ENCODE measurements at places on chromosomes 7 and 10.

DNA sequence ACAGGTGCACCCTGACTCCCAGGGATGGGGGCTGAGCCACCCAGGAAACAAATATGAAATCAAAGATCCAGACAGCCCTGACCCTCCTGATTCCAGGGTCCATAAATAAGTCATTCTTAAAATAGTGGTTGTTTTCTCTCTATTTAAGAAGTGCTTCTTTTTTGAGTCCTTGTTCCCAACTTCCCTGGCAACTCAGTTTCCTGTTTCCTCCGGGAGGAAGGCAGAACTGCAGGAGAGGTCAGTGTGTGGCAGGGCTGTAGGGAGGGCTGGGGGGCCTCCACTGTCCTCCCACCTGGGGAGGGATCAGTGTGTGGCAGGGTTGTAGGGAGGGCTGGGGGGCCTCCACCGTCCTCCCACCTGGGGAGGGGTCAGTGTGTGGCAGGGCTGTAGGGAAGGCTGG, 88.7 kb upstream of the PDGFA start:
- no peak for DNase-seq

DNA sequence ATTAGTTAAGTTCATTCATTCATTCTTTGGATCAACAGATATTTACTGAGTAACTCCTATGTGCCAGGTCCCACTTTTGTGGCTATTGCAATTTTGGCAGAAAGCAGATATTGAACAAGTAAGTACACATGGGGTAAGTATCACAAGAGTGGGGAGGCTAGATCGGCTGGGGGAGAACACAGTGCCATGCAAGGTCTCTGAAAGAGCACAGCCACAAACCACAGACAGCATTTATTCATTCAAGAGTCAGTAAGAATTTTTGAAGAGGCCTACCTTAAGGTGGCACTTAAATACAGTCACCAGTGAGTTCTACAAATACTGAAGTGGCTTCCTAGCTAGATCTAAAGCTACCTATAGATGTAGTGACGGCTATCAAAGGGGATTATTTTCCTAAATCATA, 304.2 kb downstream of the RNLS start:
- no peak for DNase-seq

DNA sequence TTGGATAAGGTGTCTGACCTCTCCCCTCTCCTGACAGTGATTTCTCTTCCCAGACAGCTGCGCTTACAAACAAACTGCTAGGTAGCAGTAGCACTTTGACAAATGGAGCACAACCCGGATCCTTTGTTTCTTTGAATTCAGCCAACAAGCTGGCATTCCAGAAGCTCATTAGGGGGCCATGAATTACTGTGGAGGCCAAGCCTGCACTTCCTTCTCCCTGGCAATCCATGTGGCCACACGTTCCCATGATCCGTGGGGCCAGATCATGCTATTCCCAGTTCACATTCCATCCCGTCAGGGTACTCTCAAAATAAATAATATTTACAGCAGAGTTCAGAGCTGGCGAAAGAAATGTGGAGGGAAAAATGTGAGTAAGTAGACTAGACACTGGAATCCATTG, 172.4 kb downstream of the PRPF18 start:
- no peak for DNase-seq

- no peak for DNase-seq
Observed at GRCh38 chr10:97542169-97543024, 30.2 kb upstream of the ANKRD2 start.

GRCh38 chr10:117747636-117748035, 205.1 kb downstream of the EMX2 start:
- DNase-seq = no peak

- no peak for DNase-seq
Observed at GRCh38 chr10:99983280-99983988, 26.3 kb downstream of the DNMBP start.

DNA sequence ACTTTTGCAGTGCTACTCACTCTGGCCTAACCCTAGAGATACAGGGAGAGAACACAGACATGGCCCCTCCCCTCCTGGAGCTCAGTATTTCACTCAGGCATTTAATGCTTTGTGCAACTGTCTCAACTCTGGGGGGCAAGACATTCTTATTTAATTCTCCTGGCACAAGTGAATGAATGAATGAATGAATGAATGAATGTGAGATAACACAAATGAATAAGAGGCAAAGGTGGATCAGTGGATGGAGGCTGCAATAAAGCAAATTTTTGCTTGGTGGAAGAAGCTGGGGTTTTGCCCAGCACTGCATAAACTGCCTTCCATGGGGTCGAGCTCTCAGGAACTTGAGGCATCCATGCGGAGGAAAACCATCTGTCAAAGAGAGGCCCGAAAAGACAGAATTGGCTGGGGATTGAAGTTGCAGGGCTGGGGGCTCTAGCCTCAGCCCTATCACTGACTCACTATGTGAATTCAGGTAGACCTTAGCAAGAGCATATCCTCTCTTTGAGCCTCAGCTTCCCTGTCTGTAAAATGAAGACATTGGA, 441.4 kb upstream of the ZMIZ1 start:
- no peak for DNase-seq

DNA sequence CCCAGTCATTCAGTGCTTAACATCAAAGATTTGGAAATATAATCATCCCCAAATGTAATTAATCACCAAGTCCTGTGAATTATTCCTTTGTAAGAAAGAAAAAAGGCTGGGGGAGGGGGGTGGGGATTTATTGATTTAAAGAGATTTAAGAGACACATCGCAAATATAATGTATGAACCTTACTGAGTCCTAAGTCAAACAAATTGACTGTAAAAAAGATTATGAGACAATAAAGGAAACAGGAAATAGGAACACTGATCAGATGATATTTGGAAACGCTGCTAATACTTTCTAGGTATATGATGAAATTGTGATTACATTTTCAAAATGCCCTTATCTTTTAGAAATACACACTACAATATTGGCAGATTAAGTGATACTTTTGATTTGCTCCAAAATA, 92.5 kb downstream of the ATE1 start:
- DNase-seq = no peak

DNA sequence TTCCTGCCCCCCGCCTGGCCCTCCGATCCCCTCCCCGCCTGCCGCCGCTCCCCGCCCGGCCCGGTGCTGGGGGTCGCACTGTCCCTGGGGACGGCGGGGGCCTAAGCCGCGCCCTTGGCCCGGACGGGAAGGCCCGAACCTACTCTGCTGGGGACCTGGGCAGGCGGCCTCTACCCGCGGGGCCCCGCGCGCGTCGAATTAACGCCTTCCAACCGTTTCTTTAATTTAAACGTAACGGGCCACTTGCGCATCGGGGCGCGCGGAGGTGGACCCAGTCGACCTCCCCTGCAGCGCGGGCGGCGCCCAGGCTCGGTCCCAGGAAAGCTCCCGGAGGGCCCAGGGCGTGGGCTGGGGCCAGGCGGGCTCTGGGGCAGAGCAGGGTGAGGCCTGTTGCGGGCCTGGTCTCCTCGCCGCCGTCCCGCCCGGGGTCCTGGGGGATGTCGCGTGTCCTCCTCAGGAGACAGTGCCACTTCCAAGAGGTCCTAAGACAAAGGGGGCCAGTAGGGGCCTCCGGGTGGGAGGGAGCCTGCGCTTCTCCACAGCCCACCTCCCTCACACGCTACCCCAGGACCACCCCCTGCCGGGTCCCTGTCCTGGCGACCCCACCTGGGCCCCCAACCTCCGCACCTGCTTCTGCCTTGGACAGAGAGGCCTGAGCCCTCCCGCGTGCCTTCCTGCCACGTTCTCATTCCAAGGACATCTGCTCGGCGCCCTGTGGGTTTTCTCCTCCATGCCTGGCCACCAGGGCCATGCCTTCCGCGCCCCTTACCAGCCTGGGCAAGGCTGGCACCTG, 658 bp upstream of the PTPRN2 start:
- DNase-seq = no peak

DNA sequence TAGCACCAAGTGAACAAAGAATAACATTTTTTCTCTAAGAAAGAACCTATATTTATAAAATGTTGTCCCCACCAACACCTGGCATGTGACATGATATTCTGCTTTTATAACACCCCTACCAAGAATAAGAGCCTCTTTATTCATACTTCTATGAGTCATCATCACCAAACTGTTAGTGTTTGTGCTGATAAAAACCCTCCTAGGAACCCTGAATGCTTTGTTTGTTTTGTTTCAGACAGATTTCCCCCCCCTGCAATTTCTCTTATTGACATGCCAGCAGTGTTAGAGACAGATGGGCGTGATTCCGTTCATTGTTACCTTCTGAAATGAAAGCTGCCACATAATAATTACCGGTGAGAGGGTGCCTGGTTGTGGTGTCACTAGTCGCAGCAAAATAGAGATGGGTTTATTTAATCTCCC, 651.1 kb downstream of the SORCS1 start:
- no peak for DNase-seq

DNA sequence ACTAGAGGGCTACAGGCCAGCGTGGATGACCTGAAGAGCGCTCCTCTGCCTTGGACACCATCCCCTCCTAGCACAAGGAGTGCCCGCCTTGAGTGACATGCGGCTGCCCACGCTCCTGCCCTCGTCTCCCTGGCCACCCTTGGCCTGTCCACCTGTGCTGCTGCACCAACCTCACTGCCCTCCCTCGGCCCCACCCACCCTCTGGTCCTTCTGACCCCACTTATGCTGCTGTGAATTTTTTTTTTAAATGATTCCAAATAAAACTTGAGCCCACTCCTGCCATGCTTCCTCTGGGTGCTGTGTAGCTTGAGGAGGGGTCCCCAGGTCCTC, 4.5 kb downstream of the SNCG start:
- no peak for DNase-seq

GRCh38 chr7:93332172-93332571, 100.0 kb downstream of the VPS50 start:
- DNase-seq = no peak

- DNase-seq = no peak
Observed at GRCh38 chr7:81725003-81725811, 44.6 kb downstream of the HGF start.

DNA sequence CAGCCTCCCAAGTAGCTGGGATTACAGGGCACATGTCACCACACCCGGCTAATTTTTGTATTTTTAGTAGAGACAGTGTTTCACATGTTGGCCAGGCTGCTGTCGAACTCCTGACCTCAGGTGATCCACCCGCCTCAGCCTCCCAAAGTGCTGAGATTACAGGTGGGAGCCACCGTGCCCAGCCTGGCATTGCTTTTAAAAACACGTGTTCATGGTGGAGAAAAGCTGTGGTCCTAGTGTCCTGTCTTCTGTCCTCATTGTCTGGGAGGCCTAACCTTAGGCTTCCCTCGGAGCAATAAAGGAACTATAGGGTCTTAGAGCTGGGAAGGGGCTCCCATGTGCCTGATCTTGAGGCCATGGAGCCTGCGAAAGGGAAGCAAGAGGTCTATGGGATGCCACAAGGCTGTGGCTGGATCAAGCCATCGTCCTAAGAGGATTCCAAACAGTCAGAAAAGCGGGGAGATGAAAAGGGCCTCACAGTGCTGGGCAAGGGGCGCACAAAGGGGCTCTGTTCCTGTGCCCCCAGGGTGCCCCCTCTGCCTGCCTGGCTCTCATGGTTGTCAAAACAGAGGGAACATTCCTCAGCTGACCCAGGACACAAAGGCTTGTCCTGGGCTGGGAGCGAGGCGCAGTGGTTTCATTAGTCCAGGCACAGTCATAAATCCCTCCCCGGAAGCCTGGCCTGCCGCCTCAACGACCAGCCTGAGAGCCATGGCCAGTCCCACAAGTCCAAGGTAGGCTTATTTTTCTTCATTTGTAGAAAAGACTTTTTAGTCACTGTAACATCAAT, 106.6 kb upstream of the TNS3 start:
- no peak for DNase-seq
